ENCODE measurements at places on chromosomes 3 and 15. TPM values are rescaled to one million over a fixed set of nuclear protein-coding genes. Genes with fewer than 3 reads are reported as not detected.

FETUB gene
- not detected for total RNA-seq

SLC49A4 gene
- total RNA-seq = 9.9 TPM

C2CD4B gene
- 3.4 TPM for total RNA-seq

ROPN1 gene
- not detected for total RNA-seq

CCK gene
- not detected for total RNA-seq

RAB7A gene
- total RNA-seq = 57.8 TPM
